ENCODE measurements at places on chromosomes 7 and 10.
A peak's percentile ranks its signal among the peaks of the same experiment; 100 is the strongest.

DNA sequence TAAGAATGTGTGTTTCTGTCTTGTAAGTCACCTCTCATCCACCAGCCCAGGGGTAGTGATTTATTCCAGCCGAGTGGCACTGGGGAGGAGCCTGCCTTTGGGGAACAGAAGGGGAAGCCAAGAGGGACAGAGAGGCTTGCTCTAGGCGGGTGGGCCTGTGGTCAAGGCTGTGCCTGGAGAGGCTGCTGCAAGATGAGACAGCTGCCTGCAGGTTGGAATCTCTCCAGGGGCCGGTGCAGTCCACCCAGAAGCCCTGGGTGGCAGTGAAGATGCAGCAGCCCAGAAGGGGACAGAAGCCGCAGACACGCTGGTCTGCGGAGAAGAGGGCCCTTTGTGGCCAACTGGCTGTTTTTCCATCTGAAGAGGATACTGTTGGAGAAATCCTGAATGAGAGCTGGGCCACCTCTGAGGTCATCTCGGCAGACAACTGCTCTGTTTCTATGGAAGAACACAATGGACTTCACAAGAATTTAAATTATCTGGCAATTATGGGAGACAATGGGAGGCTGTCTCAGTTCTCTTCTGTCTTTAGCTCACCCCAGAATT lies 175.7 kb downstream of the GFRA1 start:
- no peak for DNase-seq

DNA sequence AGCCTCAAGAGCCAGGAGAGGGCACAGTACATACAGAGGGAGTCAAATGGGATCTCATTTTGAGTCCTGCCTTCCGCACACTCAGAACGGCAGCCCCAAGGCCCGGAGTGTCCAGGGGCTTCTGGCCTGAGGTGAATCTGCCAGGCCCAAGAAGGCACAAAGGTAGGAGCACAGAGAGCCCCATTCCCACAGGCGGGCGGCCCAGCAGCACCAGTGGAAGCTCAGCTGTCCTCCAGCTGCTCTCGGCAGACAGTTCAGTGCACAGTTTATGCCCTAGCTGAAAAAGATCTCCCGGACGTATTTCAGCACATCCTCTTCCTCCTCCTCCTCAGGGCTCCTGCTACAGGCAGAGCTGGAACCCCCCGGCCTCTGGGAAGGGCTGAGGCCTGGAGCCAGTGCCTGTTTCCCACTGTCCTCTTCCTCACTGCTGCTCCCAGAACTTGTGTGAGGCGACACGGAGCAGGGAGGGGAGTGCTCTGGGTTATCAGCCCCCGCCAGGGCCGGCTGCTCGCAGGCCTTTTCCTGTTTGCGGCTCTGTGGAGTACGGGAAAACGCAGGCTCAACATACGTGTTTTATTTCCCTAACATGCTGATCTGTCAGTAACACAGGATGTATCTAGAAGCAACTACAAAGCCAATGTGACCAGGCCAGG lies 4.0 kb downstream of the CYREN start:
- no peak for DNase-seq

DNA sequence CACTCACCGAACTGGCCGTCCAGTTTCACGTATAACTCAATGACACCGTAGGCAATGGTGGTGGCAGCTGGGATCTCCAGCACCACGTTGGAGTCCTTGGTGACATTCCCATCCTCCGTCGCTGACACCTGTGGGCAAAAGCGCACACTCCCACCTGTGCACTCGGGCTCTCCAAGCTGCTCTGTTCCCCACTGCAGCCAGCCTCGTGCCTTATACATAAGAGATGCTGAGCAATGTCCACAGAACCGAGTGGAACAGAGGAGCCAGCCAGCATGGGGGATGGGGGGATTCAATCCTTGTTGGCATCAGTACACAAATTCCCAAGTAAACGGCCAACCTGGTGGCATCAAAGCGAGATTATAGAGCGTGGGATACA lies 40.0 kb downstream of the GSDME start:
- DNase-seq = no peak

GRCh38 chr10:87760195-87760905 lies 57.7 kb downstream of the ATAD1 start:
- no peak for DNase-seq

- DNase-seq = no peak
Measured at GRCh38 chr10:30817541-30817940, 188.0 kb upstream of the LYZL2 start.

- DNase-seq = no peak
Measured at GRCh38 chr7:100969066-100969615, at the start of gene MUC12. MUC12 (plus strand) TSS chr7:100969565; CDS start chr7:100969623, 58 bp downstream.

DNA sequence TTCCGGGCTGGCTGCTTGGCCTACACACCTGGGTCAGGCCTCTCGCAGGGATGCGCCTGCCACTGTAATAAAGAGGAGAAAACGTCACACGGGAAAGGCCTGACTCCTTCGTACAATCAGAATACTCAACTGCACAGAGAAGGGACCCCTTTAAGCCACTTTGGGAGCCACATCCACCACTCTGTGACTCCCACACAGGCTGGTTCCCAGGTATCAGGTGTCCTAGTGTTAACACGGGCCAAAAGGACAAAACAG lies 5.8 kb upstream of the ZNF736 start:
- DNase-seq = no peak

DNA sequence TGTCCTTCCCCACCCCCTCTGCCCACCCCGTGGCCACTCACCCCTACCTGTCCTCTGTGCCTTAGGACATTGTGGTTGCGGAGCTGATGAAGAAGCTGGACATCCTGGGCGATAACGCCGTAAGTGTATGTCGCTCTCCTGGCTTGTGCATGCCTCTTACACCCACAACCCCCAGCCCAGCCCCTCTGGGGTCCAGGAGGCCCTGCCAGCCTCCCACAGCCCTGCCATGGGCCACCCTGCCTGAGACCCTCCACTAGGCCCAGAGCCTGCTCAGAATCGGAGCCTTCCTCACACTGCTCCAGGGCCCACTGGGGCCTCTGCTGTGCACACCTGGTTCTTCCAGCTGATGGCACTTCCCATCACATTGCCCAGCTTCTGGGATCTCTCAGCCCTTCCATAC lies 36.8 kb upstream of the DPYSL4 start:
- peak; percentile 0 for DNase-seq

GRCh38 chr7:31896925-31897324 lies 173.3 kb downstream of the PDE1C start:
- no peak for DNase-seq

DNA sequence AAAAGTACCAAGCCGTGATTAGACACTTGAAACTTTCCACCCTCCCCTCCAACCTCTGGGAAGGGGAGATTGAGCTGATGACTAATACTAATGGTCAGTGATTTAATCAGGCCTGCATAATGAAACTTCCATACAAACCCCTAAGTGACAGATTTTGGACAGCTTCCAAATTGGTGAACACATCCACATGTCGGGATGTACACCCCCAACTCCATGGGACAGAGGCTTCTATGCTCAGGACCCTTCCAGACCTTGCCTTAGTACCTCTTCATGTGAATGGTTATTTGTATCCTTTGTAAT lies 4.8 kb downstream of the NUB1 start:
- DNase-seq = no peak

DNA sequence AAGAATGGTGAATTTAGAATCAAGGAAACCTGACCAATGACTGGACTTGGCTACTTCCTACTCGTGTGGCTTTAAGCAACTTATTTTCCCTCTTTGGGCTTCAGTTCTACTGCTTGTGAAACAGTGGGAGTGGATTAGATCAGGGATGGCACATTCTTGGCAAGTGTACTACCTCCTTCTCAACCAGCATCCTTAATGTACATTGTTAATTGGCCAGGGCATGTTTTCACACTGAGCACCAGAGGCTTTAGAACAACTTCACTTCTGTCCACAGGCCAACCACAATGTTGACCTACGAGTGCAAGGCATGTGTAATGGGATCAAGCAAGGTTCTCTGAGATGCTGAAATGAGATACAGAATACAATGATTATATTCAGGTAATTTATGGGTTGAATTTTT lies 315.3 kb downstream of the ADRA2A start:
- no peak for DNase-seq

GRCh38 chr10:83582407-83583095 lies 556.8 kb upstream of the GHITM start:
- DNase-seq = no peak

DNA sequence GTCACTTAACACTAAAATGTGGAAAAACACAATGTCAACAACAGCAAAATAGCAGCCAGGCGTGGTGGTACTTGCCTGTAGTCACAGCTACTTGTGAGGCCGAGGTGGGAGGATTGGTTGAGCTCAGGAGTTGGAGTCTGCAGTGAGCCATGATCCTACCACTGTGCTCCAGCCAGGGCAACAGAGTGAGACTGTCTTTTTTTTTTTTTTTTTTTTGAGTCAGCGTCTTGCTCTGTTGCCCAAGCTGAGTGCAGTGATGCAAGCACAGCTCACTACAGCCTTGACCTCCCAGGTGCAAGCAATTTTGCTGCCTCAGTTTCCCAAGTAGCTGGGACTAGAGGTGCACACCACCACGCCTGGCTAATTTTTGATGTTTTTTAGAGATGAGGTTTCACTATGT lies 6.1 kb downstream of the KCTD7 start:
- no peak for DNase-seq

DNA sequence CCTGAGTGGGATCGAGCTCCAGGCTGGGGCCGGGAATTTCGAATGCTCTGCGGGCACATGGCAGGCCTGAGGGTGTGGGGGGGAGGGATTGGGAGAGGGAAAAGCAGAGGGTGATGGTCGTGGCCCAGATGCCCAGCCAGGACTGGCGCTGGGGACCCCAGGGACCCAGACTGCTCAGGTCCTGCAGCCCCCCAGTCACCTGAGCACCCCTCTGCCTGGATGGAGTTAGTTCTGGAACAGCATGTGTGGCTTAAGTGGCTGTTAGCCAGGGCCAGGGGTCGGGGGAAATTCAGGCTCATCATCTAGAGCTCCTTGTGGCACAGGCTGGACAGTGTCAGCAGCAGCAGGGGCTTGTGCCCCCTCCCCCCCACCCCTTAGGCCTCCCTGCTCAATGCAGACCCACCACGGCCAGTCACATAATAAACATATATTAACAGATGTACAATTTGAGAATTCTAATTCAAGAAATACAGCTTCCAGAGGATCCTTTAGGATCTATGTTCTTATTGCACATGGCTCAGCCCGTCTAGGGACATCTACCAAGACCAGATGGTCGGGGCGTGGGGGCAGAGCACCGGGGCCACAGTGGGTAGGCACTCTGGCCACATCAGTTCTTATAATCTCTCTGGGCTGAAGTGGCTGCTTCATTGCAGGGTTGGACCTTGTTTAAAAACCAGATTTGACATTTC lies 22.2 kb downstream of the DNAJB12 start:
- DNase-seq = no peak

DNA sequence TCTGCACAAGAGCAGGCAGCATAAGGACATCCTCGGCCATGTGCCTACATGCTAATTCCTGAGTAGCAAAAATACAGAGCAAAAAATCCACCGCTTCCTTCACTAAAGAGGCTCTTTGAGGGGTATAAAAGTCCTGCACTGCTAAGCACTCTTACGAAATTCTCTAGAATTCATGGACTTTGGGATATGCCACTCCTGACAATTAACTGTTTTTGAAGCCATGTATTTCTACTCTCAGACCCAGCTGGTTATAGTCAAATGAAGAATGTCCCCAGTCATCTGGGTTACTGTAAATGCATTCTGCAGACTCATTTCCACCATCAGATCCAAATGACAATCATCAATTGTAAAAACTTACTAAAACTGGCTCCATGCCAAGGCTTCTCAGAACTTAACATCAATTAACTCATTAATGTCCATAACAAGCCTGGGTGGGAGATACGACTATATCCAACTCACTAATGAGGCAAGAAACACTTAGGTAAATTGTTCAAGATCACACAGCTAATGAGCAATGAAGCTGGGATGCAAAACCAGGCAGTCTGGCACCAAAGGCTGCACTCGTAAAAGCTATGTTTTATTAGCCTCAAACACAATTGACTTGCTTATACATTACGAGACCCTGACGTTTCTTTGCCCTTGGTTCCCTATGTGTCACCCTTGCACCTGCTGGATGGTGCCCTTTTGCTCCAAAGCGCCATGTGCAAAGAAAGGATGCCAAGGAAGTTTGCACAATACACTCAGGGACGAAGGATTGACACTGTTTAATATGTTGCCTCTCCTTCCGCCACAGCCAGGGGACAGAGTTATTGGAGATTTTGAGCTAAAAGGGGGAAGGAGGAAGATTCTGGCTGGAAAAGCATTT lies 250.4 kb downstream of the ELMO1 start:
- no peak for DNase-seq

DNA sequence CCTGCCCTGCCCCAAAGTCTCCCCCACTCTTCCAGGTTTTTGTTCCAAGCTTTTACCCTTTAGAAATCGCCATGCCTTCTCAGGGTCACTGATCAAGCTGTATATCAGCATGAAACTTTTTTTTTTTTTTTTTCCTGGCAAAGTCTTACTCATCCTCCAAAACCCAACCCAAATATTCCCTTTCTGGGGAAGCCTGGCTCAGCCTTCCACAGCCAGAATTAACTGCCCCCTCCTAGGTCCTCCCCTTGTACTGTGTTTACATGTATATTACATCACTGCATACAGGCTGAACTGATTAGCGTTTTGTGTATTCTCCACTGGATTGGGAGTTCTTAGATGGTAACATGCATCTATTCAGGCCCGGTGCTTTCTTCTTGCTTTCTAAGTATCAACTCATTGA lies 4.6 kb upstream of the NOBOX start:
- no peak for DNase-seq

GRCh38 chr10:63716016-63716580 lies 194.9 kb downstream of the REEP3 start:
- no peak for DNase-seq

DNA sequence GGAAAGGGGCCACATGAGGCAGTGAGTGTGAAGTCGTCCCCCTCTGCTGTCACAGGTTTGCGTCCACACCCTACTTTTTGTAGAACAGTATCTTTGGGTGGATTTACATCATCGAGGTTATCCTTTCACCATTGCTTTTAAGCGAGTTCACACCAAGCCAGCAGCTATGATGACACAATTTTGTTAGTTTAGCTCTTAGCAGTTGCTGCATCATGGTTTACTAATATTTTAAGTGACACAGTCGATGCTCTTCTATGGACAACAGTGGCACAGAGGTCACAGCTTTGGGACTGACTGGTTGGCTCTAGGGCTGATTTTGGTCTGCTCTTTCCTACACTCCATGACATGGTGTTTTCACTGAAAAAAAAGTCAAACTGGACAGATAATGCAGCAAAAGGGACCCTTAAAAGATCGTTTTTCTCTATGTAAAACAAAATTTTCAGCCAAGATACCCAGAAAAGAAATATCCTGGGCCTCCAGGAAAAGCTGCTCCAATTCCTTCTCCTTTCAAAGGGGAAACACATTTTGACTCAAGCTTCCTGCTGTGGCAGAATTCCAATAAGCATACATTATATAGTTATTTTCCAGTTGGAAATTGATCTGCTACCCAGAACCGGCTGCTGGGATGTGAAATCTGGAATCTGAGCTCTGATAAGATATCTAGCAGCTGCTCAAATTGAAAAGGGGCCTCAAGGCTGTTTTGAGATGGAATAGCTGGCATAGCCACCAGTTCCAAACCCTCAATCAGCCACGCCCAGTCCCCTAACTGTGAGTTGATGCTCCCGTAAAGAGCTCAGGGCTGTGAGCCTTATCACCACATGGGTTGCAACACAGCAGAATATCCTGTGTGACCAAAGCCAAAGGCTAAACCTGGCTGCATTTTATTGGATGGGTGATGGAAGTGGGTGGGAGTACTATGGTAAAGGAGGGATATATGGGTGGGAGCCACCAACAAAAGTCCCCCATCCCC lies 114.2 kb downstream of the SMURF1 start:
- DNase-seq = no peak

Measured in stimulated activated CD4-positive, alpha-beta T cell treated with anti-CD3 and anti-CD28 coated beads, Interleukin-1b, Interleukin-23, amount 100 ng/mL, for 48 hours (primary cell).